ENCODE measurements at places on chromosomes 7 and 10.

- DNase-seq: no peak
These were observed 65.0 kb upstream of the TES start for GRCh38 chr7:116145245-116145852.

DNA sequence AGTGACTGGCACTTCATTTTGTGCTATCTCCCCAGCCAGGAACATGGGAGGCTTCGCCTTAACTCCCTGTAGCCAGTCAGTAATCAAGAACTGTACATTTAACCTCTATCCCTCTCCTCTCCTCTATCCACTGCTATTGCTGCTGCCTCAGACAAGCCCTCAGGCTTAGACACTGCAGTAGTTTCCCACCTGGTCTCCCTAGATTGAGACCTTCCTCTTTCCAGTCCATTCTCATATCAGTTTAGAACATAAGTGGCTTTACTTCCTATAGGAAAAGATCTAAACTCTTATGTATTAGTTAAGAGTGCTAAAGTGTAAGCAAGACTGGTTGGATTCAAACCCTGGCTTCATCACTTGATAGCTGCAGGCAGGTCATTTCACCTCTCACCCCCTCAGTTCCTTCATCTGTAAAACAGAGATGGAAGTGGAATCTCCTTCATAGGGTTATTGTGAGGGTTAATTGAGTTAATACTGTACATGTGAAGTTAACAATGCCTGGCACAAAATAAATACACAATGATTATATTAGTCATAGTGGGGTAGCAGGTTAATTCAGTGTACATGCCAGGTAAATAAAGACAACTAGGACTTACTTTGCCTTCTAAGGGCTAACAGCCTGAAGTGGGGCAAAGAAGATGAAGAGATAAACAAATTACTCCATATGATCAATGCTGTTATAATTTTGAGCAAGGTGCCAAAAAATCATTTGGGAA lies 76.1 kb downstream of the ZNF277 start:
- DNase-seq: no peak

DNA sequence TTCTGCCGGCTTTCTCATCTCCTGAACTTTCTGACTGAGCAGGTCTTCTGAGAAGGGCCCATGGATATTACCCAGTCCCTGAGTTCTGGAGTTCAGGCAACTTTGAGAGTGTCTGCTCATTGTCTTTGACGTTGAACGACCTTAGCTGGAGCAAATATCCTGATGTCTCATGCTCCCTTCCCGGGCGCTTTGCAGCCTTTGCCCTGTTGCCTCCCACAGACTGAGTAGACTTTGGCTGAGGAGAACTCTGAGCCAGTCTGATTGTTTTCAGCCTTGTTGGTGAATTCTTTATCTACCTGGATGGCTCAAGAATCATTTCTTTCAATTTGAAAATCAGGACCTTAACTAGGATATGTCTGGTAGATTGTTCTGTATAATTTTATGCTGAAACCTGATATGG lies 353.7 kb downstream of the GLRX3 start:
- DNase-seq: no peak

DNA sequence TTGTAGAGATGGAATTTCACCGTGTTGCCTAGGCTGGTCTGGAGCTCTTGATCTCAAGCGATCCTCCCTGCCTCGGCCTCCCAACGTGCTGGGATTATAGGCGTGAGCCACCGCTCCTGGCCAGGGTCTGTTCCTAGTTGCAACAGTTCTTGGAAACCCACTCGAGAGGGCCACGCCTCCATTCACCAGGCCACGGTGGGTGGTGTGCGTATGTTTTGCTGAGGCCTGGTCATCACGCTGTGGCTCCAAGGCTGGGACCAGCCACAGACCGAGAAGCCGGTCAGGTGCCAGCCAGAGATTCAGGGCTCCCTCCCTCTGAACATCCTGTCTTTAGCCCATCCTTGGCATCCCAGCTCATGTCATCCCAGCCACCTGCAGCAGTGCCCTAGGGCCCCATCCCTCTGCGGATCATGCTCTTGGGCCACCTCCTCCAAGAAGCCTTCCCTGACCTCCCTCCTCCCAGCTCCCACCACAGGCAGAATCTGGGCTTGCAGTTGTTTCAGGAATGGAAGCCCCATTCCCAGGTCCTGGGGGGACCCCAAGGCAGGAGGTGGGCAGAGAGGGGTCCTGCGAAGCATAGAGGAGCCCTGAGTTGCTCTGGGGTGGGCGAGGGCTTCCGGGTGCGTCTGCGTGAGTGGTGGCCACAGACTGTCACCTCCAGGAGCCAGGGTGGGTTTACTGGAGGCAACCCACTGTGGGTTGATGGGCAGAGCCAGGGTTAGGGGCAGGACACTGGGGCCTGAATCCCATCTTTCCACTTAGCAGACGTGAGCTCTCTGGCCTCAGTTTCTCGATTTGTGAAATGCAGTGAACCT lies 5.2 kb downstream of the LAT2 start:
- no peak for DNase-seq

- DNase-seq: peak; percentile 20
These were observed 537 bp downstream of the FOXK1 start for GRCh38 chr7:4682621-4683042.

DNA sequence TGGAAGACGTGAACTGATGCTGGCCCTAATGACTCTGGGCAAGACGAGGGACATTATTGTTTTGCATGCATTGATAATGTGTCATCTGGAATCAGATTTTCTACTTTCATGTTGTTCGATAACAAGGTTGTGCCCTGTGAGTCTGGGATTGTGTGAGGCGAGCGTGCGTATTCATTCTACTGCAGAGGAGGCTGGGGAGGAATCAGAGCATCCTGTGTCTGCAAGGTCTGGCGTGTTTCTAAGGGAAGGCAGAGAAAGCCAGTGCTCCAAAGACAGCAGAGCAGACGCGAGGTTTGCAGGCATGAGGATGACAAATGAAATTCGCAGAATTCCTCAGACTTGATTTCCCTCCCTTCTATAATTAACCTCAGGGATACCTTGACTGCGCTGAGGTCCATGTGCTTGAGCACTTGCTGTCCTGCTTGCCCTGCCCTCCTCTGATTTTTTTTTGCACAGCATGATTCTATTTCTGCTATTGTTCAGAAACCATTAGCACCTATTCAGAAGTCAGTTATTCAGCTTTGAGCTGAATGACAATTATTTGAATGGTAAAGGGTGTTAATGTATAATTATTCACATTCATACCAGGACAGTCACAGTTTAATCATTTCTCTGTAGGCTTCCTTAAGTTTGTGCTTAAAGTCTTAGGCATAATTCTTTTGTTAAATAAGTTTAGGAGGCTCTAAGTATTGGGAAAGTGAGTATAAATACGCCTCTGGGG lies 233.6 kb downstream of the EBF3 start:
- no peak for DNase-seq

GRCh38 chr10:119335671-119336353 lies 128.4 kb downstream of the GRK5 start:
- no peak for DNase-seq

DNA sequence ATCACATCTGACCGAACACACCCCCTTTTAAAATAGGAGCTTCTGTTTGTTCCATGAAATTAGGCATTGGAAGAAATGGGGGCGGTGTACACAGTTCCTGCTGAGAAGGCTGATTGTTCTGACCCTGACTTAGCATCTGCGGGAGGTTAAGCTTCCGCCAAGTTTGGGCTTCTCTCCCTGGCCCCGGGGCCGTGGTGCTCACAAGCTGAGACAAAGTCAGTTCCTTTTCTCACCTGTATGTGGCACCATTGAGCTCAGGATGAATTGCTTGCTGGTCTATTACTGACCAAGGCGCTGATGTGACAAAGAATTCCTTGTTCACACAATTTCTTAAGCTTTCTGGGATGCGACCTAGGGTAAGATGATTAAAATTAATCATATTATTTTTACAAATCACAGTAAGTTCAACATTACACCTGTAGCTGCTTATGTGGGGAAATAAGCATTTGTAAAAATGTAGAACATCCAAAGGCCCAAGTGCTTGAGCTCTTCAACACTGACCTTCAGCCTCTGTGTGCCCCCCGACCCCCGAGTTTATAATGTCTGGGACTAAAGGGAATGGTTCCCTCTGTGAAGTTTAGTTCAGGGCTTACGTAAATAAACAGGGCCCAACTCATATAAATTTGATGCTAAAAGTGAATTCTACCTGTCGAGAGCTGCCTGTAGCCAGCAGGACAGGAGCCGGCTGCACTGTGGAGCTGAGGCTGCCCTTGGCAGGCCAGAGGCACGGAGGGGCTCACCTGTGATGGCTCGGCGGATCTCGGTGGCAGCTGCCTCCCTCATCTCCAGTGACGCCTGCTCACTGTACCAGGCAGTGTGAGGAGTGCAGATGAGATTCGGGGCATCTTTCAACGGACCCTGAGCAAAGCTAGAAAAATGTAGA lies 50.8 kb downstream of the ZRANB1 start:
- peak; percentile 18 for DNase-seq

DNA sequence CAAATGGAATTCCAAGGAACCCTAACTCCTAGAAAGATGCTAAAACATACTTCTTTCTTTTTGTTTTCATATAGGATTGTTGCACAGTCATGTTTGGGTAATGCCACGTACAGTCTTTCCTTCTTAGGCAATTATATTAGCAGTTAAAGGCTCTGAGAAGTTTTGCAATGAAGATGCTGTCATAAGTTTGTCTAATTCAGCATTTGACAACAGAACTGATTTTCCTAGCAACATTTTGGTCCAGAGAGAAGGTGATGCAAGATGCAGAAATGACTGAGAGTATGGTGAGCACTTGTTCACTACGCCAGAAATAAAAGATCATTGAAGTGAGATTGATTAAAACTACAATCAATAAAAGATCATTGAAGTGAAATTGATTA lies 184.0 kb upstream of the PLXNA4 start:
- no peak for DNase-seq

DNA sequence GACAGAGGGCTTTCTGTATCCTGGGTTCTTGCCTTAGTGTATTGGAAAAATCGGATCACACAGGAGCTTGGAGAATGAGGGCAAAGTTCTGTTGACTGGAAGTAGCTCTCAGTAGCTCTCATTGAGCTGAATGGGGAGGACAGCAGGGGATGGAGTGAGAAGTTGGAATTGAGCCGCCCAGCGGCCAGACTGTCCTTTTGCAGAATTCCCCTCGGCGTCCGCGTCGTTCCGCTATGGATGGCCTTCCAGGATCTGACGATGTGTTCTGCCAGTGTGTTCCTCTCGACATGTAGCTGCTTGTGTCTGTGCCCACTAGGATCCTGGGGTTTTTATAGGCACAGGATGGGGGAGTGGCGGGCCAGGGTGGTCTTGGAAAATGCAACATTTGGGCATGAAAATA lies 351.8 kb upstream of the SEMA3A start:
- DNase-seq: no peak

- no peak for DNase-seq
These were observed 182.8 kb upstream of the KAT6B start for GRCh38 chr10:74643596-74643975.

GRCh38 chr7:46178661-46179060 lies 257.6 kb upstream of the IGFBP3 start:
- DNase-seq: no peak

DNA sequence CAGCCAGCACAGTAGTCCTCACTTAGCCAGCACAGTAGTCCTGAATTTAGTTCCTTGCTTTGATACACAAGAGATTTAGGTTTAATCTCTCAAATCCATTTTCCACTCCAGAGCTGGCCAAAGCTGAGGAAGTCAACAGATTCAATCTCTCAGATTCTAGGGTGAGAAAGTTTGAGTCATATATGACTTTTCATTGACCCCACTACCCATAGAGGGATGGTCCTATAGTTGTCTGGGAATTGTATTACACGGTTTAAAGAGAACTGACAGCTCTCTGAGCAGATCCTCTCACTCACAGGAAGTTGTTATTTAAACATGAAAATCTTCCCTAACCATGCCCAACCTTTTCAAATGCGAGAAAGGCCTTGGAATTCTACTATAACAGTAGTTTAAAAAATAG lies 641.8 kb upstream of the SEMA3D start:
- no peak for DNase-seq

DNA sequence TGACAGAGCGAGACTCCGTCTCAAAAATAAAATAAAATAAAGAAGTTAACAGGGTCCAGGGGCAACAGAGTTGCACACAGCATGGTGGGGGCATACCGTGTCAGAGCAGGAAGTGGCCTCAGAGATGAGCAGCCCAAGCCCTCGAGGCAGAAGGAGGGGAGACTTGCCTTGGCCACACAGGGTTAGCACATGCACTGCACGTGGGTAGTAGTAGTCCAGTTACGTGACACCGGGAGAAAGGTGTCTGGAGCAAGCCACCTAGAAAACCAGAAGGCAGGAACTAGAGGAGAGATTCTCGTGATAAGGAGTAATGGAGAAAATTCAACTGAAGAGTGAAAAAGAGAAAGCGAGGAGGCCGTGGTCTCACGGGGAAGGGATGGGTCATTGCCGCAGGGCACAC lies 9.8 kb upstream of the DENND2A start:
- no peak for DNase-seq

DNA sequence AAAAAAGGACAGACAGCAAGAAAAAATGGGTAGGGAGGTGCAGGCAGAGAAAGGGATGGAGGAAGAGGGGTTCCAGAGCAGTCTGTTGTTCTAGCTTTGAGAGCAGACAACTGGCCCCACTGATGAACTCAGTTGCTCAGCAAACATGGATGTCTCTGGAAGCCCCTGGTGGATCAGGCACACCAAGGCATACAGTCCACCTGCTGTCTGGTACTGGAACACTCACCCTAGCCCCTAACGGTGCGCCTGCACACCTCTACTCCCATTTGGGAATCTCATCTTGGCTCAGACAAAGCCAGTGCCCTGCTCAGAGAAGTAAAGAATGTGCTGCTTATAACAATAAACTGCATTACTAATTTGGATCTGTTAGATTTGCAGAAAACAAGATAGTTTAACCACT lies 7.7 kb downstream of the MACROH2A2 start:
- no peak for DNase-seq

GRCh38 chr7:135831455-135832195 lies 83.0 kb upstream of the FAM180A start:
- DNase-seq: peak; percentile 50

DNA sequence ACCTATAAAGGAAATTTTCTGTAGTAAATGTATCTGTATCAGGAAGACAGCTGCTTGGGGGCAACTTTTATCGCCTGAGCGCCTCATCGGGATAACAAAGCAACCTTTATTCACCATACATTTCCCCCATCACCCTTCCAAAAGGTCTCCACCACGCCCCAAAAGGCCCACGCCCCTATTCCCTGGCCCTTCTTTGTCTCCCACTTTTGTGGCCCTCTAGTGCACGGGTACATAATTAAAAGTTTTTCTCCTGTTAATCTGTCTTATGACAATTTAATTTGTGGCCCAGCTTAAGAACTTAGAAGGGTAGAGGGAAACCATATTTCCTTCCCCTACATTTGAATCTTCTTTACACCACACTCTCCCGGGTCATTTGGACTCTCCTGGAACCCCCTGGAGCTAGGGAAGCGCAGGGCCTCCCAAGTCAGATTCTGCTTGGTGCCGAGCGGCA lies 625 bp downstream of the RP9 start:
- peak; percentile 11 for DNase-seq

GRCh38 chr10:24249829-24250415 lies 41.0 kb downstream of the KIAA1217 start:
- no peak for DNase-seq

GRCh38 chr10:69483963-69484362 lies 32.7 kb downstream of the TSPAN15 start:
- no peak for DNase-seq

GRCh38 chr10:114077815-114078219 lies 34.2 kb downstream of the ADRB1 start:
- DNase-seq: no peak

- no peak for DNase-seq
These were observed 242.2 kb downstream of the ATRNL1 start for GRCh38 chr10:115335366-115335765.

- DNase-seq: no peak
These were observed 50.3 kb downstream of the HIP1 start for GRCh38 chr7:75688200-75689136.
